Cerebellar nuclear complex (tissue), 1 donor: ENCODE measurements at places on chromosomes 2 and 18.

GRCh38 chr2:29245742-29246382, 130.6 kb downstream of the CLIP4 start:
- no peak for DNase-seq

DNA sequence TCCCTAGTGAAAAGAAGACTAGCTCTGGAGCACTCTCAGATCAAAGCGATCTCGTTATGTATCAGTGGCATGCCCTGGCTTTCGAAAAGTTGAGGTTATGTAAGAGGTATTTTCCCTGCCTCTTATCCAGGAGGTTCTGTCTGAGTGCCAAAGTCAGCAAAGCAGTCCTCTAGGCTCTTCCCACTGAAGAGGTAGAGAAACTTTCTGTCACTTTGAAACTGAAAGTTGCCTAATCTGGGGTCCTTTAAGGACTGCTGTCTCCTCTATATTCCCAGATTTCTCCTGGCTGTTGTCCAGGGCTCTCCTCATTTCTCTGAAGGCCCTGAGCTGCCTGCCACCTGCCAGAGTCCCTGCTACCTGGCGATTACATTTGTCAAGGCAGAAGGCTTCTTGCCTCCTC, 96.3 kb downstream of the B3GNT2 start:
- DNase-seq, result no peak

DNA sequence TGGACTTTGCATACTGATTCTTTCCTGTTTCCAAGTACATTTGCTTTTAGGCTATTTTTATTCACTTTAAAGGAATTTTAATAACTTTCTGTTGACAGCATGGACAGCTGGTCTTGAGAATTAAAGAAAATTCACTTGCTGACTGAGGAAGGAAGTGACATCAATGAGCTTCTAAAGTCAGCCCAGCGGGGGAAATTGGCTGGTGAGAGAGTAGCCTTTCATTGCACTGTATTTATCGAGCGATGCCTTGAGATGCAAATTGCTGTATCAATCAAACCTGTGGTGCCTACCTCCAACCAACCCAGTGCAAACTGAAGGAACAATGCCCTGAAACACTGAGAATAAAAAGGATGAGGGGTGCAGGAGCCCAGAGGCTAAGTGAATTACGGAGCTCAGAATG, 91.4 kb upstream of the AQP4 start:
- no peak for DNase-seq

- no peak for DNase-seq
These were observed 228.3 kb upstream of the FOSL2 start for GRCh38 chr2:28164280-28164801.

GRCh38 chr2:229133155-229133772, 137.8 kb downstream of the PID1 start:
- DNase-seq, result no peak

- DNase-seq, result no peak
These were observed 52.2 kb upstream of the BCL2L11 start for GRCh38 chr2:111068435-111069058.

DNA sequence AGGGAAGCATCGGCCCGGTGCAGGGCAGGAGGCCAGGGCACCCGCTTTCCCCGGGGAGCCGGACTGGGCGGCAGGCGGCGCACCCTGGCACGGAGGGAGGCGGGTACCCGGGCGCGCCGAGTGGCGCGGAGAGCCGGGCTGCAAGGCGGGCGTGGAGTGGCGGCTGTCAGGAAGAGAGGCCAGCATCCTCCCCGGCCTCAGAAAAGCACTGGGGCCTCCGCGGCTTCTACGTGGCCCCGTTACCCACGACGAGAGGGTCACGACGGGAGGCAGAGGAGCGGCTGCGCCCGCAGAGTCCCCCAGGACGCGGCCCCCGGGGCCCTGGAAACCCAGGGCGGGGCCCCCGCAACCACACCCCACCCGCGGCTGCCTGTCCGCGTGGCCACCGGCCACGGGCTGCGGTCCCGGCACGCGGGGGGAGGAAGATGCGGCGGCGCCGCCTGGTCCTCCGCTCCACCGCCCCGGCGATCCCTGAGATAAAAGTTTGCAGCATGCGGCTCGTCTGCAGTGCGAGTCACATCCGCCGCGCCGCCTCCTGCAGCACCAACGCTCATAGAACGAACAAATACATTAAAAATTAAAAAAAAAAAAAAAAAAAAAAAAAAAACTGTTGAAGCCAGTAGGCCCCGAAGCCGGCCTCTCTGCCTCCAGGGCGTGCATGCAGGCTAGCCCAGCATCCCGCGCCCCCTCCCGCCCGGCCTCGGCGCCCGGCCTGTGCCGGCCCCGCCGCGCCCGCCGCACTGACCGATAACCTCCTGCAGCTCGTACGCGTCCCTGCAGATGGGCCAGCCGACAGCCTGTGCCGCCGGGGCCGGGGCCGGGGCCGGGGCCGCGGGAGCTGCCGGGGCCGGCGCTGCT, 683 bp downstream of the STK39 start:
- no peak for DNase-seq

GRCh38 chr2:121611730-121612705, 37.2 kb downstream of the CLASP1 start:
- no peak for DNase-seq

DNA sequence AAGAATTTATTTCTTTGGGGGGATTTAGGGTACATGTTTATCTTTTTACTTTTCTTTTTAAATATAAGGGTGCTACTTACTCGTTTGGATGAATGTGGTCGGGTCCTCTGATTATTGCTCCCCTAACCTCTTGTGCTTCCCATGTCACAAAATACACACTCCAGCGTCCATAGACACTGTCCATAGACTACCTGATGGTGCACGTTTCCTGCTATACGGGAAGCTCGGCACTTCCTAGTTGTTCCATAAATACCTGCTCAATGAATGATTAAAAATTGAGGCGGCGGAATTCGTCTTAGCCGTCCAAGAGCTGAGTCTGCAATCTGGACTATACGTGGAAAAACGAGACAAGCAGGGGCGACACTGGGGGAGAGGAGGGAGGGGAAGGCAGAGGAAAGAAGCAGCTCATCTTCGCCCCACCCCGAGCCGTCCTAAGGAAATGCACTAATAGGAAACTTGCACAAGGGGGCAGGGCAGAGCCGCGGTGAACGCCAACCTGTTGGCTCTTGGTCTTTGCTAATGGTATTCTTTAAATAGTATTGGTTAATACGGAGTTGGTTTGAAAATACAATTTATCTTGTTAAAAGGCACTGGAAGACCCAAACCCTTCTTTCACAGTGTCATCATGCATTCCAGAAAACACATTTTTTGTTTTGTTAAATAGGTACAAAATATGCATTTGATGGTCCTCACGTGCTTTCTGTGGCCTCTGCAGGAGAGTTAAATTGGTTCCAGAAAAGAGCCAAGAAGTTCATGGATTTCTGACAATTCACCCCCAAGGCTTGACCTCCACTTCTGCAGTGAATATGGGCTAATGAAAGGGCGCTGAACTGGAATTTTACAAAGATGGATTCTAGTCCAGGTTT, 73.0 kb upstream of the KCTD1 start:
- DNase-seq, result no peak

DNA sequence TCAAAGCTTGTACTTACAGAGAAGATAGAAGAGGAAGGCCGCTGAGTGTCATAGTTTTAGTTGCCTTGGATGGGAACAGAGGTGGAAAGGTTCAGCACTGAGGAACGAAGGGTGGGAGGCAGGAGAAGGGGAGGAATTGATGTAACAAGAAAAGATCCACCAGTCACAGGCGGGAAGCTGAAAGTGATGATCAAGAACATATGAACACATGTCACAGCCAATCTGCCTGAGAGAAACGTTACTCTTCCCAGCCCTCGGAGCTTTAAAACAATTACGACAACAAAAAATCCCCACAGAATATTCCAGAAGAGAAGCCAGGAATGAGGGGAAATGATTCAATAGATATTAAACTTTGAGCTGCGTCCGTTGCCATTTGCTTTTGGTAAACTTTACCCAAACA, 87.1 kb downstream of the TSHZ1 start:
- DNase-seq, result no peak

- no peak for DNase-seq
These were observed 232.7 kb downstream of the TRIB2 start for GRCh38 chr2:12949406-12949805.

DNA sequence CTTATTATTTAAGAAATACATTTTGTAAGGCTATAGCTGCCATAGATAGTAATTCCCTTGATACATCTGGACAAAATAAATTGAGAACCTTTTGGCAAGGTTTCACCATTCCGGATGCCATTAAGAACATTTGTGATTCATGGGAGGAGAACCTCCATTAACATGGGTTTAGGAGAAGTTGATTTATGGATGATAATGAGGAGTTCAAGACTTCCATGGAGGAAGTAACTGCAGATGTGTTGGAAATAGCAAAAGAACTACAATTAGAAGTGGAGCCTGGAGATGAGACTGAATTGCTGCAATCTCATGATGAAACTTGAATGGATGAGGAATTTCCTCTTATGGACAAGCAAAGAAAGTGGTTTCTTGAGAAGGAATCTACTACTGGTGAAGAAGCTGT, 17.3 kb downstream of the PHLPP1 start:
- DNase-seq, result no peak

GRCh38 chr2:129698593-129698992, 280.9 kb upstream of the RAB6C start:
- DNase-seq, result no peak
